Brain pericyte (primary cell): ENCODE measurements at places on chromosomes 16 and 17.
A peak's percentile ranks its signal among the peaks of the same experiment; 100 is the strongest.

DNA sequence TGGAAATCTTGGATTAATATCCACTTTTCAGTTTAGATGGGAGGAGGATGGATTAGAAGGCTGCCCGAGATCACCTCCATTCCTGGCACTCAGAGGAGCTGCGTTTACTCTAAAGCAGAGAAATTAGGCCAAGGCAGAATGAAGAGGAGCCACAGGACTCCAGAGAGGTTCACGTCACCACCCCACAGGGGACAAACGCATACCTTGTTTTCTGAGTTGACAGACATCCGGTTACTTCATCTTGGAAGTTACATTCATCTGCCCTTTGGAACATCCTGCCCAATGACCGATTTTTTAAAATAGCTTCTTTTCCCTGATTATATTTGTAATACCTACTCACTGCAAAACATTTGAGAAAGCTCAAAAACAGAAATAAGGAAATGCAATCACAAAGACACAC lies 220.0 kb downstream of the SOX9 start:
- no peak for DNase-seq

GRCh38 chr16:75229172-75230031 lies 10.6 kb downstream of the CTRB1 start:
- no peak for DNase-seq

- no peak for DNase-seq
Measured at GRCh38 chr17:4980644-4981216, 6.7 kb downstream of the CAMTA2 start.

GRCh38 chr17:66829883-66830282 lies 5.0 kb upstream of the CACNG5 start:
- DNase-seq: no peak

DNA sequence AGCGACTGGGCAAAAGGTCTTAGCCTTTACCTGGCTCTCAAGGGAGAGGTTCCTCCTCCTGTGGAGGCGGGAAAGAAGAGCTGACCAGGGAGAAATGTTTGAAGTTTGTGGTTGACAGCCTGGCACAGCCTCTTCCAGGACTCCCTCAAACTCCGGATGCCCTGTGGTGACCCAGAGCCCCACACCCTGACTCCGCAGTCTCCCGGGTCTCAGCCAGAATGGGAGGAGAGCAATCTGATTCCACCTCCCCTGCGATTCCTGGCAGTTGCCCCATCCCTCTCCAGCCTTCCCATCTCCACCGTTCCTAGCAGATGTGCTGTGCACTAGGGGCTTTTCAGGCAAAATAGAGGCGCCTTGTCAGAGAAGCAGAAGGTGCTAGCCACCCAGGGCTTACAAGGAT lies 5.5 kb upstream of the DNAI2 start:
- DNase-seq: no peak

DNA sequence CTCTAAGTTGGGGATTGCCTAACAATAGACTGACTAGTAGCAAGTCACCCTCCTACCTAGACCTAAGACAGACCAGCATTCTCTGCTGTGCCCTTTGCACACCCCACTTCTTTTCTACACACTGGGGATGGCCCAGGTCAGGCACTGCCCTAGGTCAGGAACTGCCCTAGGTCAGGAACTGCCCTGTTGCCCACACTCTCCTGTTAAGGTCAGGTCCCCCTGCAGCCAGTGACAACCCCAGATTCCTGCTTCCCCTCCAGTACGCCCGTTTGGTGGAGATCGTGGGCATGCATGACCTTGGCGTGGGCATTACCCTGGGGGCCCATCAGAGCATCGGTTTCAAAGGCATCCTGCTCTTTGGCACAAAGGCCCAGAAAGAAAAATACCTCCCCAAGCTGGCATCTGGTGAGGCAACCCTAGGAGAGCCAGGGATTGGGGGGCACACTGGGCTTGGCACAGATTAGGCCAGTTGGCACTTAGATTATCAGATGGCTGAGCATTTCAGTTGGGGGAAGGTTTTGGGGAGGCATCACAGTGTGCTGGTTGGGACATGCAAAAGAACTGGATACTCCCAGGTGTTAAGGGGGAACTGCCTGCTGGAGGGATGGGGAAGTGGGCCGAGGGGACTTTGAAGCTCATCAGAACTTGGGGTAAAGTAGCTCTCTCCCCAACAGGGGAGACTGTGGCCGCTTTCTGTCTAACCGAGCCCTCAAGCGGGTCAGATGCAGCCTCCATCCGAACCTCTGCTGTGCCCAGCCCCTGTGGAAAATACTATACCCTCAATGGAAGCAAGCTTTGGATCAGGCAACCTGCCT lies 1.7 kb downstream of the ACADVL start:
- no peak for DNase-seq

GRCh38 chr17:19760746-19761145 lies 12.6 kb upstream of the ALDH3A1 start:
- no peak for DNase-seq

- no peak for DNase-seq
Measured at GRCh38 chr16:72751076-72751475, 296.9 kb downstream of the ZFHX3 start.

GRCh38 chr16:57763285-57764005 lies 27.9 kb downstream of the KATNB1 start:
- no peak for DNase-seq

GRCh38 chr16:65896448-65897153 lies 469.9 kb upstream of the CDH5 start:
- DNase-seq: no peak

DNA sequence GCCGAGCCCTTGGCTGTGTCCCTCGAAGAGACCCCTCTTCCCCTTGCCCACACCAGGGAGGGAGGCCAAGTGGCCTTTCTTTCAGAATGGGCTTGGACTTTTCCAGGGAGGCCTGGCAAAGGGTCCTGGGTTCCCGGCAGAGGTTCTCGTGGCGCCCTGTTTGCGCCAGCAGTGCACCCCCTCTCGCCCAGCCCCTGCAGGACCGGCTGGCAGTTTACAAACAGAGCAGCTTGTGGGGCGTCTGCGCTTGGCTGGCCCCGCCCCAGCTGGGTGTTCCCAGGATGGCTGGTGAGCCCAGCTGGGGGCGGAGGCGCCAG lies 137.8 kb upstream of the CIBAR2 start:
- no peak for DNase-seq

GRCh38 chr17:81397314-81398175 lies 2.3 kb downstream of the BAHCC1 start:
- DNase-seq: no peak

- no peak for DNase-seq
Measured at GRCh38 chr17:1626333-1626732, 2.3 kb downstream of the SLC43A2 start.

DNA sequence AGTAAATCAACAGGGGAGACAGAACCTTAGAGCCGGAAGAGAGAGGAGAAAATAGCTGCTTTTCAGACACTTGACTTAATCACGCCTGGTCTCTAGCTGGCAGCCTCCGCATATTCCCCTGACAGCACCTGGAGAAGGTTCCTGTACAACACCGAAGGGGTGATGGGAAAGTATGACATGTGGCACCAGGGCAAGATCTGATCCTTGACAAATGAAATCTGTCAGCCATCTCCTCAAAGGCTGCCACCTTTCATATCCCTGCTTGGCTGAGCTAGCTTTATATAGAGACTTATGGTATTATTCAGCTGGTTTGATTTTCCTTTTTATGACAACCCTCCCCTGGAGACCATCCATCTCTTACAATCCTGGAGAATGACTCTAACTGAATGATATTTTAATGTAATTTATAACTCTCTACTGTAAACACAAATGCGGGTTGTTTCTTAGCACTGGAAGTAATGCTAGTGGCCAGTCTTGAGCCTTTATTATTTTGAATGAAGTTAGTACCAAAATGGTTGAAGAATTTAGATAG lies 1205.3 kb upstream of the CDH8 start:
- no peak for DNase-seq

DNA sequence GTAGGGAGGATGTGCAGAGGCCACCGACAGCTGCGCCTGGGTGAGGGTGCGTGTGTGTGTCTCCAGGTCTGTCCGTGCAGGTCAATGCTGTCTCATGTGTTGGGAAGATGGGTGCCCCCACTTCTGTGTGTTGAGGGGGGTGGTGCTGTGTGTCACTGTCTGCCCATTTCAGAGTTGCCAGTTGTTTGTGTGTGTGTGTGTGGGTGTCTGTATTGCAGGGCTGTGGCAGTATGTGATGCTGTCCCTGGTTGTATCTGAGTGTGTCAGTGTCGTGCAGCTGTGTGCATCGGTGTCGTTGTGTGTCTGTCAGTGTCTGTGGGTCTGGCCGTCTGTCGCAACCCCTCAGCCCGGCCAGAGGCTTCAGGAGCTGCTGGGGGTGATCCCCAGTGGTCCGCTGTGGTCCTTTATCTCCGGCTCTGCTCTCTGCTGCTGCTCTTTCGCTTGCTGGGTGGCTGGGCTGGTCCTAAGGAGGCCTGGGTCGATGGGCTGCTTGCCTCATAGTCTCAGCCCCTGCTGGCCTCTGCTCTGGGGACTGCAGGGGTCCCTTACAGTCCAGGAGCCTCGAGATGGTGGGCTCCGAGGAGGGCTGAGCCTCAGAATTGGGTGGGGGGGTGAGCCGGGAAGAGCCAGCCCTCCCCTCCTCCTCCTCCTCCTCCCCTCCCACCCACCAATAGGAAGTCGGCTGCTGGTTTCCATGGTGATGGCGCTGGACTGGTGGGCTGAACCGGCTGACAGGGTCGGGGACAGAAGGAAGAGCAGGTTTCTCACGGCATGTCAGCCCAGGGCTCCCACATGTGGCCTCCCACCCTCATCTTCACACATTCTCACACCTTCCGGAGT lies at the start of gene TSPOAP1:
Gene TSPOAP1, minus strand, starts transcription at position 601 of the 840 bp plus-strand sequence. CDS start 875 bp downstream, outside the sequence.
- DNase-seq: no peak

DNA sequence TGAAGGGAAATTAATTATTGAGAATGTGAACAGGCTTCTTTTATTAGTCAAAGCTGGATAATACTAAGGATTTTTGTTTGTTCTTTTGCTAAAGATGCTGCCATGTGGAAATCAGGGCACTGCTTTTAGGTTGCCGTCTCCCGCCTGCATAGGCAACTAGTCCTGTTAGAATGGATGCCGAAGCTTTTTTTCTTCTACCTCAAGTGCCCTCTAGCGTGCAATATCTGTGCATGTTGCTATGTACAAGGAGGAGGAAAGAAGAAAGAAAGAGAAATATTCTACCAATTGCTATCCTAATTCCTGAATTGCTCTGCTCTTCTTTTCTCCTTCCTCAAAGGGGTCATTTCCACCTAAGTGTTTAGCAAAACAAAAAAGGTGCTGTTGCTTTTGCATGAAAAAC lies 5.2 kb upstream of the CDH8 start:
- no peak for DNase-seq

- no peak for DNase-seq
Measured at GRCh38 chr17:1434150-1434549, 21.9 kb downstream of the CRK start.

- no peak for DNase-seq
Measured at GRCh38 chr17:46124695-46125592, 68.3 kb downstream of the KANSL1 start.

GRCh38 chr16:60013076-60013475 lies 1279.0 kb upstream of the GOT2 start:
- no peak for DNase-seq

GRCh38 chr17:48269209-48269608 lies 160.8 kb downstream of the SKAP1 start:
- no peak for DNase-seq

DNA sequence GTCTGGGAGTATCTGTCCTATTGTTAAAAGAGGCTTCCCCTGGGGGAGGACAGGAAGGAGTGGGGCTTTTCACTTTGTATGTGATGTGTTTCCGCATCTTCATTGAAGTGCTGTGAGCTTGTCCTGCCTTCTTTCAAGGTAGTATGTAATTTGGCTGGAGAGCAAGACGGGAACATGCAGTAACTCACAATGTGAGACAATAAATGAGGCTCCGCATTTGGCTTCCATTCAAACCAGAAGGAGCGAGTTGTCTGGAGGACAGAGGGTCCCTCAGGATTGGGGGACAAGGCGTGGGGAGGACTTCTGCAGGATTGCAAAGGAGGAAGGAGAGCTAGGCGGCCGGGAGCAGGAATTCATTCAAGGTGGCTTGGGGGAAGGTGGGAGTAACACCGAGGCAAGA lies 203.5 kb downstream of the RBFOX3 start:
- no peak for DNase-seq

- DNase-seq: no peak
Measured at GRCh38 chr16:29198231-29198630, 208.3 kb downstream of the NPIPB11 start.

- DNase-seq: no peak
Measured at GRCh38 chr17:50234581-50234980, 33.1 kb upstream of the COL1A1 start.

DNA sequence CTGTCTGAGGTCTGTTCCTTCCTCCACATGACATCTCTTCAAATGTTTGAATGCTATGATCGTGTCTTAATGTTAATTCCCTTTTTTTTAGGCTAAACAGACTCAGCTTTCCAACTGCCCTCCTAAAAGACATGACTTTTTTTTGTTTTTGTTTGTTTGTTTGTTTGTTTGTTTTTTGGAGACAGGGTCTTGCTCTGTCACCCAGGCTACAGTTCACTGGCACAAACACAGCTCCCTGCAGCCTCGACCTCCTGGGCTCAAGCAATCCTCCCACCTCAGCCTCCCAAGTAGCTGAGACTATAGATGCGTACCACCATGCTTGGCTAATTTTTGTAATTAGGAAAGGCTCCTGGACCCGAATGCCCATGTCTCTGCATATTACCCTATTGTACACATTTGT lies 176.5 kb downstream of the ABCA8 start:
- DNase-seq: no peak

DNA sequence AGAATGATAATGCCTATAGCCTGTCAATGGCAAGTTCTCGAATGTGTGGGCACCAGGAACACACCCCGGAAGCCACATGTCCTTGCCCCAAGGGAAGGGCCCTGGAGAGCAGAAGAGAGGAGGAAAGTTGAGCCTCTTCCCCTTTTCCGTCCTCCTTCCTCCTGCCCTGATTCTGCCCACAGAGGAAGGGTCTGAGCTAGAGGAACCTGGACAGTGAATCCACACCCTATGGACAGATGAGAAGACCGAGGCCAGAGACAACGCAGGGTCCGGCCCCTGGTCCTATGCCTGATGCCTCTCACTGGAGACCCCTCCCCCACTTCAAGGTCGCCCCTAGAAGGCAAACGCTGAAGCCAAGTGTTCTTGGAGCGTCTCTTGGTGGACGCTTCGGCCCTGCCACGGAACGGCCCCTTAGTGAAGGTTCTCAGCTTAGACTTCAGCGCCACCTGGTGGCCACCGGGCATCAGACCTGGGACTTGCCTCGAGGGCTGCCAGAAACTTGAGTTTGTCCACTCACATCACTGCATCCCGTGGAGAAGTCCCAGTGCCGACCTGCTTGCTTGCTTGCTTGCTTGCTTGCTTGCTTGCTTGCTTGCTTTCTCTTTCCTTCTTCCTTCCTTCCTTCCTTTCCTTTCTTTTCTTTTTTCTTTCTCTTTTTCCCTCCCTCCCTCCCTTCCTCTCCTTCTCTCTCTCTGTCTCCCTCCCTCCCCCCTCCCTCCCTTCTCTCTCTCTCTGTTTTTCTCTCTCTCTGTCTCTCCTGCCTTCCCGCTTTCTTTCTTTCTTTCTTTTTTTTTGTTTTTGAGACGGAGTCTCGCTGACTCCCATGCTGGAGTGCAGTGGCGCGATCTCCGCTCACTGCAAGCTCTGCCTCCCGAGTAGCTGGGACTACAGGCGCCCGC lies 20.6 kb upstream of the SPNS3 start:
- DNase-seq: peak; percentile 73
